ENCODE measurements at places on chromosomes 13 and 19.

DNA sequence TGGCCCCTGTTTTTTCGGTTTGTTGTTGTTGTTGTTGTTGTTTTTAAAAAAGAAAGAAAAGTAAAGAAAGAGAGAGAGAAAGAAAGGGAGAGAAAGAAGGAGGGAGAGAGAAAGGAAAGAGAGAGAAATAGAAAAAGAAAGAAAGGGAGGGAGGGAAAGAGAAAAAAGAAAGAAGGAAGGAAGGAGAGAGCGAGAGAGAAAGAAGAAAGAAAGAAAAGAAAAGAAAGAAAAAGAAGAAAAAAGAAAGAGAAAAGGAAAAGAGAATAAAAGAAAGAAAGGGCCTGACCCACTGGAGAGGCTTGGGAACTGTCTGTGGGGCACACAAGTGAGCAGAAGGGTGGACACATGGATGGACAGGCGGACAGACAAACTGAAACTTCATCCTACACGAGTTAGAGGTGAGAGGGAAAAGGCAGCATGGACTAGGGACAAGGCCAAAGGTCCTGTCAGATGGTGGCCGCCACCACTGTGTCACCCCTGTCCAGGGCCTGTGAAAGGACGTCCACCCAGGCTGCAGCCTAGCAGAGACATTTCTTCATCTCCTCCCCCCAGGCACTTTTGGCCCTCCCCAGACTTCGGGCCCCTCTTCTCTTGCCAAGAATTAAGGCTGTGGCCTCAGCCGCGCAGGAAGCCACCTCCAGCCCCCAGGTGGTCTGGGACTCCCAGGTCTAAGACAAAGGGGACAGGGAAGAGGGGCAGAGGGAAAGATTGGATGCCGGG is 9.1 kb upstream of the BCAM start:
- DNase-seq, result no peak

- no peak for DNase-seq
Observed at GRCh38 chr19:7074705-7075282, 5.3 kb downstream of the ZNF557 start.

- no peak for DNase-seq
Observed at GRCh38 chr13:109998684-109999533, 212.5 kb upstream of the IRS2 start.

GRCh38 chr19:58516246-58516836 is 3.3 kb downstream of the ZBTB45 start:
- DNase-seq, result no peak

- DNase-seq, result no peak
Observed at GRCh38 chr13:108322206-108322824, 52.8 kb downstream of the TNFSF13B start.

GRCh38 chr13:64684685-64685431 is 2545.3 kb downstream of the PCDH9 start:
- no peak for DNase-seq

- no peak for DNase-seq
Observed at GRCh38 chr13:77310161-77310560, 16.7 kb downstream of the MYCBP2 start.

DNA sequence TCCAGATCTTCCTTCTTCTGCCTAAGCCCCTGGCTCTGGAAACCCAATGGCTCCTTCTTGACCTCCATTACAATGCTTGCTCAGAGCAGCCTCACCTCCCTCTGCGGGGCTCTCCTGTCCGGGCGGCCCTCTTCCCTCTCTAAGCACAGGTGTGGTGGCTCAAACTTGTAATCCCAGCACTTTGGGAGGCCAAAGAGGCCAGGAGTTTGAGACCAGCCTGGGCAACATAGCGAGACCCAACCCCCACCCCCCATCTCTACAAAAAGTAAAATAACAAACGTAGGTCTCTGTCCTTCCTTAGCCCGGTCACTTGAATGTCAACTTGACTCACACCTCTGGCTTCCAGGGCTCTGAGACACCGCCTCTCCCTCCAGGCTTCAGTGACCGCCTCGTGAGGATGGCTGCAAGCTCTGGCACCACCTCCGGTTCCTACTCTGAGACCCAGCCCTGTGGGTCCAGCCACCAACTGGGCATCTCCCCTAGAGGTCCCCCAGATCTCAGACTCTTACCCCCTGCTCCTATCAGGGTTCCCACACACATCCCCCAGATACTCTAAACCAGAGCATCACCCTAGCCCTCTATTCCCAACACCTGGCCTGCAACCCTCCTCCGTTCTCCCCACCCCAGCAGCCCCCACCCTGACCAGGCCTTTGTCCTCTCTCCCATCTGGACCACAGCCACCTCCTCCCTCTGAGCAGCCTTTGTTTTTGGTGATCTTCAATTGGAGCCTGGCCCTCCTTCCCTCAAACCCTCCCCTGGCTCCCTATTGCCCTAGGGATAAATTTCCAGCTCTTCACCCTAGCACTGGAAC is 4.7 kb upstream of the TLE2 start:
- DNase-seq, result no peak

DNA sequence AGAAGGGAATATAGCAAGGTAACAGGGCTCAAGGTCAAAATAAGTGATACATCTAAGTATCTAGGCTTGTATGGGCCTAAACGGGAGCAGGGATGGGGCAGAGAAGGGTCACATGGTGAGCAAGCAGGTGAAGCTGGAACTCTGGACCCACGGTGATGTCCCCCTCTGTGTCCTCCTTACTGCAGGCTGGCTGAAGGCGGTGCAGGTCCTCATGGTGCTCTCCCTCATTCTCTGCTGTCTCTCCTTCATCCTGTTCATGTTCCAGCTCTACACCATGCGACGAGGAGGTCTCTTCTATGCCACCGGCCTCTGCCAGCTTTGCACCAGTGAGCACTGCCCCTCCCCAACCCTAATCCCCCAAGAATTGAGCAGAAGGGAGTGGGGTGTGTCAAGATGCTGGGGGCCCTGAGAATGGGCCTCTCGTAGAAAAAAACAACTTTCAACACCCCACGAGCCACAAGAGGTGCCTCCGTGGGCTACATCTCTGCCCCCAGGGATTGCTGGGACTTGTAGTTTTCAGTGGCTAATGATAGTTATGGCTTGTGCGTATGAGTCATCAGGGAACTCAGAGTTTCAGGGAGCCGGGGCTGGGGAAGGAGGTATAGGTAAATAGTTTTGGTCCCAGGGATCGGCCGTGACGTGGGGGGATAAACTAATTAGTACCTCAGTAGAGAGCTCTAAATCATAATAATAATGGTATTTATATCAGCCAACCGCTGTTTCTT is 4.0 kb downstream of the EMP3 start:
- DNase-seq, result peak; percentile 56

DNA sequence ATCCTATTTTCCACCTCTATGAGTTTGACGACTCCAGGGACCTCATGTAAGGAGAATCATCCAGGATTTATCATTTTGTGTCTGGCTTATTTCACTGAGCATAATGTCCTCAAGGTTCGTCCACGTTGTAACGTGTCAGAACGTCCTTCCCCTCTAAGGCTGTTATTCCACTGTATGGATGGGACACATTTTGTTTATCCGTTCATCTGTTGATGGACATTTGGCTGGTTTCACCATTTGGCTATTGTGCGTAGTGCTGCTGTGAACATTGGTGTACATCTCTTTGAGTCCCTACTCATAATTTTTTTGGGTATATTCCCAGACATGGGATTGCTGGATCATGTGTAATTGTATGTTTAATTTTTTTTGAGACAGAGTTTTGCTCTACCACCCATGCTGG is 21.5 kb downstream of the CRTC1 start:
- no peak for DNase-seq

DNA sequence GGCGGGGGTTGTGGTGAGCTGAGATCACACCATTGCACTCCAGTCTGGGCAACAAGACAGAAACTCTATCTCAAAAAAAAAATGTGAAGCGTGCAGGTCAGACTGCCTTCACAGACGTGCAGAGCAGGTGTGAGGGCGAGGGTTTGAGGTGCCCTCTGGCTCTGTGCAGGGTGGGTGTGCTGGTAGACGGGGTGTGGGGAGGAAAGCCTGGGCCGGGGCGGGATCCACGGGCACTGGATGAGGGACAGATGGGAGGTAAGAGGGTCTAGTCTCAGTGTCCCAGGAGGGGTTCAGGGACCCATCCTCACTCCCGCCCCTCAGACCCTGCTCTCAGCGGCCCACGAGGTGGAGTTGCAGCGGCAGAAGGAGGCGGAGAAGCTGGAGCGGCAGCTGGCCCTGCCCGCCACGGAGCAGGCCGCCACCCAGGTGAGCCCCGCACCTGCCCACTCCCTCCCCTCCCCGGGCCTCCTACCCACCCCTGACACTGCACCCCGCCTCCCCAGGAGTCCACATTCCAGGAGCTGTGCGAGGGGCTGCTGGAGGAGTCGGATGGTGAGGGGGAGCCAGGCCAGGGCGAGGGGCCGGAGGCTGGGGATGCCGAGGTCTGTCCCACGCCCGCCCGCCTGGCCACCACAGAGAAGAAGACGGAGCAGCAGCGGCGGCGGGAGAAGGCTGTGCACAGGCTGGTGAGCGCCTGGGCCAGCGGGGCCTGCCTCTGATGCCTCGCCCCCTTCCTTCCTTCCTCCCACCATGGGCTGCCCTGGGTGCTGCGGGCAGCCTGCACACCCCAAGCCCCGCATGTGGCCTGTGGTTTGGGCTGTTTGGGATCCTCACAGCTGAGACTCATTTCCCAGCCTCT is 9.1 kb downstream of the NOP53 start:
- DNase-seq, result no peak

GRCh38 chr13:29958476-29958875 is 108.1 kb upstream of the UBL3 start:
- peak; percentile 27 for DNase-seq

DNA sequence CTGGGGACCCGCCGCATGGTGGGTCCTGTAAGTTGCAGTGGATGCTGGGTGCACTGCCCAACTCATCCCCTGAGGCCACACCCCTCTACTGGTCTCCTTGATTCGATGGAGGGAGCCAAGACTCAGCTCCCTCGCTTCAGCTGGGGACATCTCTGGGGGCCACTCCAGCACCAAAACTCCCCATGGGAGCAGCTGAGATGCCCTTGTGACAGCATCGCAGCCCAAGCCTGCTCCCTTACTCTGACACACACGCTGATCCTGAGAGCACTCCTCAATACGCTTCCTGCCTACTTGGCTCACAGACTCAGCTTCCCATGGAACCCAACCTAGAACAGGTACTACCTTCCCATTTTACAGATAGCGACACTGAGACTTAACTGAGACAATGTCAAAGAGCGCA is 56.2 kb downstream of the PEPD start:
- DNase-seq, result no peak

DNA sequence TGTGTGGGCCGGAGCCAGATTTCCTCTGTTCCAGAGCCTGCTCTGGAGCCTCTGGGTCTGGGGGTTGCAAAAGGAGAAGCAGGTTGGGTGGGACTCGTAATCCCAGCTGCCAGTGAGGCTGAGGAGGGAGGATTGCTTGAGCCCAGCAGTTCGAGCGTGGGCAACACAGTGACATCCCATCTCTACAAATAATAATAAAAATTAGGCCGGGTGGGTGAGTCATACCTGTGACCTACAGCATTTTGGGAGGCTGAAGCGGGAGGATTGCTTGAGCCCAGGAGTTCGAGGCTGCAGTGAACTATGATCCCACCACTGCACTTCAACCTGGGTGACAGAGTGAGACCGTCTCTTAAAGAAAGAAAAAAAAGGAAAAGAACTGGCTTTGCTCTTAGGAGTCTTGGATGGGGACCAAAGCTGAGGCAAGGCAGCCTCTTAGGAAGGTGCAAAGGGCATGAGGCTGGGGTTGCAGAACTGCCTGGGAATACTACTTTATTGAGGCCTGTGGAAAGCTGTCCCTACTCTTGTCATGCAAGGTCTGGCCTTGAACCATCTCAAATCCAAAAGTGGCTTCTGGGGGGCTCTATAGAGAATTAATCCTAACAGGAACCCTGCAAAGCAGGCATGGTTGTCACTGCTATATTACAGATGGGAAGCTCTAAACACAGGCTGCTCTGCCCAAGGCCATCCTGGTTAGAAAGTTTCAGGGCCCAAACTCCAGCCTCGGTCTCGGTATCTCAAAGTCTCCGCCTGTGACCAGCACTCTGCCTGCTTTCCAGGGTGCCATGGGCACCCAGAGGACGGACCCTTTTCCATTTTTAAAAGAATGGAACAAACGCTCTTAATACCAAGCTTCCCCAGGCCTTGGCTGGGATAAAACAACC is 880 bp upstream of the C19orf12 start:
- DNase-seq, result no peak

DNA sequence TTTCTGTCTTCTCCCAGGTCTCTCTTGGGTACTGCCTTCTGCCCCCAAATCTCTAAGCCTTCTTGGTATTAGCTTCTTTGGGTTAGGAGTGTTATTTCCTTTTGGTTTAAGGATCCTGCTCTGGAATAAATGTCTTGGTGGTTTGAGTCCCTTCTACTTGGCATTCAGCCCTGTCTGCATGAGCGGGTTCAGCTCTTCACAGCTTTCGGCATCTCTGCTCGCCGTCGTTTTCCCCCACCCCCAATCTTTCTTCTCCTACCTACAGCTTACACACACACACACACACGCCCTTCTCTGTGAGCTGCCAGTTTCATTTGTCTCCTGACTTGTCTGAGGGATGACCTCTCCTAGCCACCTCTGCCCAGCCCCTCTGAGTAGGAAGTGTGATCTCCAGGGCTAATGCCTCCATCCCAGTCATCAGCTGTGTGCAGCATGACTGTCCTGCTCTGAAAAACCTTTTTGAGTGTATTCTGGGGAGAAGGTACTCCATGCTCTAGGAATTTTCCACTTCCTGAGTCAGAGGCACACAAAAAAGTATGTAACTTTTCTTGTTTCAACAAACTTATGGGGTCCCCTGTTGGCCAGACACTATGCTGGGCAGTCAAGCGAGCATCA is 4.7 kb downstream of the CNOT3 start:
- DNase-seq, result no peak

DNA sequence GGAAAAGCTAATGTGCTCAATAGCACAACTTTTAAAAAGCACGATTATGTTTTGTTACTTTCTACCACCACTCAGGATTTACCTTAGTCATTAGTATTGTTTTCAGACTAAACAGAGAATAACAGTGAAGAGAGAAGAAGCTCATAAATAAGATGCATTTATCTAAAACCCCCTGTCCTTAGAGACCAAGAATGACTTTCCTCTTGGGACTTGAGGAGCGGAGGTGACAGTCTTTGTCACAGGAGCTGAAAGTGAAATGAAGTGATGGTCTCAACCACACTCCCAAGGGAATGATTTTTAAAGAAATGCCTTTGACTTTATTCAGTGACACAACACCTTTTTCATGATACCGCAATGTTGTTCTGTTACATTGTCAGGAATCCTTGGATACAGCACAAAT is 190.6 kb upstream of the NBEA start:
- no peak for DNase-seq

- peak; percentile 70 for DNase-seq
Observed at GRCh38 chr19:6108721-6109633, 1.3 kb downstream of the RFX2 start.

GRCh38 chr13:99067159-99067985 is 89.5 kb upstream of the DOCK9 start:
- no peak for DNase-seq

- peak; percentile 93 for DNase-seq
Observed at GRCh38 chr19:47035127-47036096, 13.0 kb downstream of the TMEM160 start.

DNA sequence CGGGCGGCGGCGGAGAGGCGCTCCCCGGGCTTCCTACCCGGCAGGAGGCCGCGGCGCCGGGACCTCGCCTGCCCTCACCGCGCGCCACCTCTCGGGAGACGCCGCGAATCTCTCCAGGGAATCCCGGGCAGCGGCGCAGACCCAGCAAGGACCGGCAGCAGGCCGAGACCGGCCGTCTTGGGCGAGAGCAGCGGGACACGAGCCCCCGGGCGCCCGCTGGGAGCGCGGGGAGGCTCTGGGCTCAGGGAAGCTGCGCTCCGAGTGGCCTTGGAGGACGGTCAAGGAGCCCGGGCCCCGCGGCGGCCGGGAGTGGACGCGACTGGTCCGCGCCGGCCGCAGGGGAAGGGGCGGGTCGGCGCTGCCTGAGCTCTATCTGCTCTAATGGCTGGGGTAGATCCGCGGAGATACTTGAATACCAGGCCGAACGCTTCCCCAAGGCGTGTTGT is 14.7 kb downstream of the CDX2 start:
- DNase-seq, result no peak

Measured in CD4-positive, alpha-beta T cell treated with Interleukin-15 for 1 hour (primary cell).